ENCODE measurements at places on chromosomes 1 and 21.

- peak; percentile 50 for DNase-seq
Observed at GRCh38 chr1:151251656-151252470, 2.7 kb upstream of the PSMD4 start.

DNA sequence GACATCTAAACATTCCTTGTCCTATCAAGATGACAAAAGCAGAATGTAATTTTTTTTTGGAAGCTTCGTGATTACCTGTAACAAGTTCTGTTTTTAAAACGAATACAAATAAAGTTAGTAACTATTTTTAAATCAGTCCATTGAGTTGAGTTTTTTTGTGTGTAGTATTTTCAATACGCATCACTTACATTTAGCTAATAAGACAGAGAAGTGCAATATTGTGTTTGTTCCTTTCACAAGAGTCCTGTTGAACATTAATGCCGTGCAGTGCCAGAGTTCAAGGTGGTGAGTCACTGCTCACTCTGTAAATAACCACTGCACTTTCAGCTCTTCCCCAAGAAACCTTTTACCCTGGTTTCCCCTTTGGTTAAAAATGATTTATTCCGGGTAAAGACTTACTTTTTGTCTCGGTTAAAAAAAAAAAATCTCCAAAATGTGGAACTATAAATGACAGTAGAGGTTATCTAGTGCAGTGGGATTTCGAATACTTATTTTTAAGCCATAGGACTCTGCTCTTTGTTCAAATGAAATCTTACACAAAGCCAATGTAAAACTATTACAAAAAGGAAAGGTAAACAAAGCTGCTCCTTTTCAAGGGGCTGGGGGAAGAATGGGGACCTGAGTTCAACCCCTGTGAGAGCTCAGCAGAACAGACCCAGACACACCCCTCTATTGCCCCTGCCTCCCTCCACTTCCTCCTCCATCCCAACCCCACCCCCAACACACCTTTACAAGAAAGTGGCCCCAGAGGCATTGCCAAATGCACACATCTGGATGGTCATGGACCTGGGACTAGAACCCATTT is 14.8 kb upstream of the NCMAP start:
- no peak for DNase-seq

DNA sequence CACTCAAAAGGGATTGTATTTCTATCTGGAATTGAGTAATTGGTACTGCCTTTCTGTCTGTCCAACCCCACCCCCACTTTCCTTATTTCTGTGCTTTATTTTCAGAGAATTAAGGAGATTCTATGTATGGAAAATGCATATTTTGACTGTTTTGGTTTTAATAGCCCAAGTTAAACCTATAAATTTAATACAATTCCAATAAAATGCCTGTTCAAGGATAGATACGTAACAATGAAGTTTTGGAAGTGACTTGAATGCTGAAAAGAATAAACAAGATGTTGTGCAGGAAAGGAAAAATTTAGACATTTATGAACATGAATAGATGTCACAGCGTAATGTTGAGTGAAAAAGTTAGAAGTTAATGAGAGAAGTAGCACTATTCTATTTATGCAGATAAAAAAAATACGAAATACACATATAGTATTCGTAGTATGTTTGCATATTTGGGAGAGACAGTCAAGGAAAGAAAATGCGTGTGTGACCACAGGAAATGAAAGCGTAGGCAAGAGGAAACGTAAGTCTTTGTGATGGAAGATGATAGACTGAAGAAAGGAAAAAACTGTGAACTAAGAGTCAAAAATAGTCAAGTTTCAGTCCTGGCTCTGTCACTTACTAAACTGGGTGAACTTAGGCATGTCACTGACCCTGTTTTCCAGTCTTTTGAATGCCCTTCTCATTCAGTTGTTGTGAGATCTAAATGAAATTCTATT is 62.1 kb downstream of the MEF2D start:
- no peak for DNase-seq

- DNase-seq: no peak
Observed at GRCh38 chr1:46128344-46128743, 4.1 kb downstream of the PIK3R3 start.
